H54 (cell line): ENCODE measurements at places on chromosomes 2 and 18.

GRCh38 chr2:16373341-16373740 lies 292.3 kb downstream of the CYRIA start:
- no peak for DNase-seq

DNA sequence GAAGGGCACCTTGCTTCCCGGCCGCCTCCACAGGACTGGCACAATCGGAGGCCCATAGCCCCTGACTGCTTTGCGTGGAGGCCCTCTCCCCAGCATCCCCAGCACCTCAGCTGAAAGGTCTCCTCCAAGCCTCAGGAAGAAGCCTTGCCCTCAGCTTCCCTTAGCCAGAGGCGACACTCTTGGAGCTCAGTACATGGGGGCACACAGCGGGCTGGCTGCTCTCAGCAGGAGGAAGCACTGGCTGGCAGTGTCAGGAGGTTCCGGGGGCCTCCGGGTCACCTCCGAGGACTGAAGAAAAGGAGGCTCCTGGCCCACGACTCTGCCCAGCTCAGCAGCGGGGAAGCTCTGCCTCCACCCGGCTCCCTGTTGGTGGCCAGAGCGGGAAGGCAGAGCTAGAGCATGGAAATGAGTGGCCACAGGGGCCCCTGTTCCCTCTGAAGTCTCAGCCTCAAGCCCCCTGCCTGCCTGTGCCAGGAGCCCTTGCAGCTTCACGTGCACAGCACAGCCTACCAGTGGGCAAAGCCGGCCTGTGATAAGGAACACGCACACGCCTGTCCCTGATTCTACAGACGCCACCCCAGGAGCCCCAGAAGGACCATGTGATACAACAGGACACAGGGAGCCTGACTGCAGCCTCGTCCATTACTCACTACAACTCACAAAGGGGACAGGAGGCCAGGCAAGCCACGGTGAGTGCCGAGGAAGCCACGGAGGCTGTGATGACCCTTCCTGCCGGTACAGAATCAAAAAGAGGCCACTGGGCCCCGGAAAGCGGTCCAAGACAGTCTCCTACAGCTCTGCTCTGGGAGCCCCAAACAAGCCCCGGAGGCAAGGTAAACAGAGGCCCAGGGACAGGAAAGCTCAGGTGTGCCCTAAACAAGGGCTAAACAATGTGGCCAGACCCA lies 15.5 kb downstream of the HDAC4 start:
- DNase-seq, result no peak

DNA sequence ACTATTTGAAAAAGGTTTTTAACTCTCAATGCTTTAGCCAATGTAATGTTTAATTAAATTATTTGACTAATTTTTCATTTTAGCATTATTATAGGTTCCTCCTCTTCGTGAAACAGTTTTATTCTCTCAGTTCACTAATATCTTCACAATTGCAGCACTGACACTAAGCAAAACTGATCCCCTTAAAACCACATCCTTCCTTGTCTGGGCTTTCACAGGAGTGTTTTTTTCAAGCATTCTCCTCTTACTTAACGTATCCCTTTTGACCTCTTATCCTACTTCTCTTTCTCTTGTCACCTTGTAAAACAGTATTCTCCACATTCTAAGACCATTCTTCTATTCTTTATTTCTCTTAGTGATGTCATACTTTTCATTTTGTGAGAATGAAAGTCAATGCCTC lies 112.8 kb downstream of the DSC3 start:
- no peak for DNase-seq

GRCh38 chr2:216694082-216694825 lies 1.1 kb downstream of the IGFBP5 start:
- DNase-seq, result no peak

GRCh38 chr2:185978634-185979407 lies 240.2 kb downstream of the FSIP2 start:
- no peak for DNase-seq

DNA sequence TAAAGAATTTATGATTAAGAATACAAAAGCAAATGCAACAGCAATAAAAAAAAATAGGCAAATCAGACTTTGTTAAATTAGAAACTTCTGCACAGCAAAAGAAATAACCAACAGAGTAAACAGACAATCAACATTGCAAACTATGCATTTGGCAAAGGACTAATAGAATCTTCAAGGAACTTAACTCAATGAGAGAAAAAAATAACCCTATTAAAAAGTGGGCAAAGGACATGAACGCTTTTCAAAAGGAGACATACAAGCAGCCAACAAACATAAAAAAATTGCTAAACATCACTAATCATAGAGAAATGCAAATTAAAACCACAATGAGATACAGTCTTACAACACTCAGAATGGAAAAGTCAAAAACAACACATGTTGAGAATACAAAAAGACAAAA lies 166.0 kb upstream of the DSEL start:
- no peak for DNase-seq

GRCh38 chr18:49364821-49365220 lies 95.6 kb downstream of the DYM start:
- DNase-seq, result no peak

GRCh38 chr2:121038891-121039616 lies 245.9 kb downstream of the TFCP2L1 start:
- DNase-seq, result peak; percentile 21

GRCh38 chr18:46877329-46877987 lies 39.8 kb downstream of the PIAS2 start:
- no peak for DNase-seq
